Activated CD4-positive, alpha-beta T cell treated with anti-CD3 and anti-CD28 coated beads, Interleukin-2, Interleukin-4, amounts not matched to agents 100 ng/mL and 50 ng/mL, durations not matched to agents 16 hours and 8 hours (primary cell): ENCODE measurements at places on chromosomes 5 and 9.

- DNase-seq: no peak
These were observed 20.9 kb downstream of the FAM13B start for GRCh38 chr5:138011991-138012390.

GRCh38 chr9:132176338-132176737 is 14.5 kb downstream of the NTNG2 start:
- DNase-seq: no peak

- no peak for DNase-seq
These were observed 7.0 kb downstream of the MAMDC4 start for GRCh38 chr9:136858844-136859757.

DNA sequence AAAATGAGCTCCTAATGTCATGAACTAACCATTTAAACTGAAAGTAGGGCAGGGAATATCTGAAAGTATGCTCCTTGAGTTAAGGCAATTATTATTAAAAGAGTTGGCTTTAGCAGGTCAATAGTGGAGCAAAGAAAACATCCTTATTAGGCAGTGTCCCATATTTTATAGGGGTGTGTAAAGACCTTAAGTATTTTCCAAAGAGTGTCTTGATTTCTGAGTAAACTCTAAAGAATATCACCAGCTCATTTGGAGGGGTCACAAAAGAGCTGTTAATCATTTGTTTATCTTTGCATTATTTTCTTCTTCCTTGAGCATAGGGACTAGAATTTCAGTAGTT is 109.3 kb downstream of the MUSK start:
- DNase-seq: no peak

DNA sequence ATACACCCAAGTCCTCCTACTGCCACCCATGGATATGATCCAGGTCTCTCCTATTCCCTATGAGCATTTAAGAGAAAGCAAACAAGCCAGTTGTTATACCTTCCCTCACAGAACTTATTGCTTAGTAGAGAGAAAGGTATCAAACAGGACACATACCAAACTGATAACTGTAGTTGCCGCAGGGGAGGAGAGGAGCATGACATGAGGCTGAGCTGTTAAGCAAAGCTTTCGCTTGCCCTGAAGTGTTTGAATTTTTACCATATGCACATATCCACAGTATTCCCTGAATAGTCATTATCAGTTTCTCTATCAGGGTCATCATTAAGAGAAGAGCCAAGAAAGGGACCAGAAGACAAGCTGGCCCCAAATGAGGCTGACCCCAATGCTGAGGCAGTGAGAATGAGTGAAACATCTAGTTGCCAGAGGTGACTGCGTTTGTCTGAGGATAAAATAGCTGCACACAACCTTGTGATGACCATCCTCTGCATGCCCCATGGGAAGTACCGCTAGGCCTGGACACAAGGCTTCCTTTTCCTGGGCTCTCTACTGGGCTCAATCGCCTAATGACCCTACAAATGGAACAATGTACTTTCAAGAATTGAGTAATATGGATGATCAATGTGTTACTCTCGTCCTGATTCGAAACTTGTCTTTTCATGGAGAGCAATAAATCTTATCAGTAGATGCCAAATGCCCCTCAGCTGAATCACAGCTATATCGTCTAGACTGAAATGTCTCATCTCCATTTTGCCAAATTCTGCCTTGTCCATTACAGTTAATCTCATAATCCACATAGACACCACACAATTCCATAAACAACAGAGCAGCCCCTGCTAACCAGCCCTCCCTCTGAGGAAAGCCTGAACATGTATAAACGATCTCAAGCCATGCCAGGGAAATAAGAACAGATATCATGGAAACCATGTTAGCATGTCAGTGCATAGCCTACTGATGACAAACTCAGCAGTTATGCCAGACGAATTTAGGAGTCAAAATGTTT is 4.3 kb upstream of the IFNK start:
- DNase-seq: no peak

GRCh38 chr5:144549580-144549979 is 378.9 kb downstream of the KCTD16 start:
- DNase-seq: no peak
